ENCODE measurements at places on chromosomes 11 and 22.

DNA sequence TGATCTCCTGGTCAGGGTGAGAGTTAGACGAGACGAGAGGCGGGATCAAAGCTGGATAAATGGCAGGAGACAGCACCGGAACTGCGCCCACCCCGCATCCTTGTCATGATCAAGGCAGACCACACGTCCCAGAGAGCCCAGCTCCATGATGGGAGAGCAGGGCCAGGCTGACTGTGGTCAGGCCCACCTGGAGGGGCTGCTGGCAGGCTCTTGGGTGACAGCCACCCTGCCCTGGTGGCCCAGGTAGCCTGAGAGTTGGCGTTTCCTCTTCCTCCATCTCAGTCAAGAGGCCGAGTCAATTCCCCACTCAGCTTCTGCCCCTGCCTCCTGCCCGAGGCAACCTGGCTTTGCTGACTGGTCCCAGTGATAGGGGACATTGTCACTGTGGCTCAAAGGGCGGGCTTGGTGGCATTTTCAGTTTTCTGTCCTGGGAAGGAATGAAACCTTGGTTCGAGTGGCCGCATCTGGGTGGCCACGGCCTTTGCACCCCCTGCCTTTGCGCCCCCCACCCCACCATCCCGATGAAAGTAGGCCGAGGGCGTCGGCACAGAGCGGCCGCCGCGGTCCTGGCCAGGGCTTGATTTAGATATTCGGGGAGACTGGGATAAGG is 60.8 kb upstream of the PPARA start:
- DNase-seq = no peak

DNA sequence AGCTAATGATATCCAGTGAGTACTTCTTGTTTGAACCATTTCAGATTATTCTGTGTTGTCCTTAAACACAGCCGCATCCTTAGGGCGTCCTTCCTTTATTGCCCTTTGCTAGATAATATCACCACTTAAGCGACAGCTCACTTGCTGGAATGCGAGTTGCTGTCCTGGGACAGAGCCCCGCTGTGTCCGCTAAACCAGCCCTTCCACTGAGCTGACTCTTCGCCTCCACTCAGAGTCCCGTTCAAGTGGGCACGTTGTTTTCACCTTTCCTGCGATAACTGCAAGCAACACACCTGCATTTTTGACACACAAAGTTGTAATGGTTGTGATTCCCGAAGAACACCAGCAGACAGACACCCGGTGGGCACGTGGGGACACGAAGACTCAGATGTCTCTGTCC is 140.0 kb downstream of the TBC1D22A start:
- no peak for DNase-seq

- DNase-seq = no peak
Measured at GRCh38 chr11:88012456-88012855, 162.8 kb downstream of the RAB38 start.

DNA sequence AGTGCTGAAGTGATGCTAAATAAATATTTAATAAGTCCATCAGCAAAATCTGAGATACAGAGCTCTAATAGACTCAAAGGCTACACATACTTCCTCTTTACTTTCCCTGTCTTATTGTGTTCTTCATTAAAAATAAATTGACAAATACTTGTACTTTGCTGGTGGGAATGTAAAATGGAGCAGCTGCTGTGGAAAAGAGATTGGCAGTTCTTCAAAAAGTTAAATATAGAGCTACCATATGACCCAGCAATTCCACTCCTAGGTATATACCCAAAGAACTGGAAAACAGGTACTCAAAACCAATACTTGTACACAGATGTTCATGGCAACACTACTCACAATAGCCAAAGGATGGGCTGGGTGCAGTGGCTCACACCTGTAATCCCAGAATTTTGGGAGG is 76.0 kb downstream of the RBFOX2 start:
- no peak for DNase-seq

- DNase-seq = no peak
Measured at GRCh38 chr11:112806256-112806655, 155.0 kb upstream of the NCAM1 start.

- no peak for DNase-seq
Measured at GRCh38 chr11:68012843-68013610, 2.9 kb downstream of the ALDH3B1 start.

GRCh38 chr11:8092587-8093424 is 11.8 kb downstream of the TUB start:
- DNase-seq = no peak

DNA sequence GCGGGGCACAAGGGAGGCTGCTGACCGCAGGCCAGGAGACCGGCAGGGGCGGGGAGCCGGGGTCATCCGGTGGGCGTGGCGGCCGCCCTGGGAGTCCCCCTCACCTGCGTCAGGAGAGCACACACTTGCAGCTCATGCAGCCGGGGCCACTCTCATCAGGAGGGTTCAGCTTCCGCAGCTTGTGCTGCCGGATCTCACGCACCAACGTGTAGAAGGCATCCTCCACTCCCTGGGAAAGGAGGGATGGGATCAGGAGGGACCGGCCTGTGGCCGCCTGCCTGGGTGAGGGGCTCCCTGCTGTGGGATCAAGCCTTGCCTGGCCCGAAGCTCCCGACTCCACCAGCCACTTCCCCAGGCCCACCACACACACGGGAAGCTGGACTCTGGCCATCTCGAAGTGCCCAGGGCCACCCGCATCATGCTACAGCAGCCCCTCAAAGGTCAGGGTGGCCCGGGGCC is 2.8 kb downstream of the HRAS start:
- no peak for DNase-seq

GRCh38 chr11:2882396-2883110 is 3.0 kb downstream of the CDKN1C start:
- no peak for DNase-seq

Data from activated T-helper 1 cell treated with Interleukin-2 at 50 U/mL for 16 hours (primary cell).